ENCODE measurements at places on chromosomes 13 and 19.

DNA sequence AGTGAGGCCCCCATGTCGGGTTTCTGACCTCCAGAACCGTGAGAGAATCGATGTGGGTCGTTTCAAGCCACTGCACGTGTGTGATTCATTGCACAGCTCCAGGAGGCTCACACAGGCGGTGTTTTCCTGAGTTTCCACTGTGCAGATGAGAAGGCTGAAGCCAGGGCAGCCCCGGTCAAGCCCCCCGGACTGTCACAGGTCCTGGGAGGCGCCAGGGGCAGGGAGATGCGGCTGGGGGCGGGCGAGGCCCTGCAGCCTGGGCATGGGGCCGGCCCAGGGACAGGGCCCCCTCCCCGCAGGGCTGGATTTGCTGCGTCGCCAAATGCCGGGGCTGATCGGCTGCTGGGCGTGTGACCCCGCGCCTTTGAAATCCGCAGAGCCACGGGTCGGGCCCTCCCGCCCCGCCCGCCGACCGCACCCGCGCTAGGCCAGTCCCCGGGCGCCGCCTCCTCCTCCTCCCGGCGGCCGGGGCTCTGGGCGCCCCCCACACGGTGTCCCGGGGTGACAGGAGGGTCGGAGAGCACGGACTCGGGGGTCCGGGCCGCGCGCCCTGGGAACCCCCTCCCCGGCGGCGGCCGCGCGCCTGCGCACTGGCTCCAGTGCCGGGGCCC is 9.9 kb upstream of the MKNK2 start:
- DNase-seq, result no peak

DNA sequence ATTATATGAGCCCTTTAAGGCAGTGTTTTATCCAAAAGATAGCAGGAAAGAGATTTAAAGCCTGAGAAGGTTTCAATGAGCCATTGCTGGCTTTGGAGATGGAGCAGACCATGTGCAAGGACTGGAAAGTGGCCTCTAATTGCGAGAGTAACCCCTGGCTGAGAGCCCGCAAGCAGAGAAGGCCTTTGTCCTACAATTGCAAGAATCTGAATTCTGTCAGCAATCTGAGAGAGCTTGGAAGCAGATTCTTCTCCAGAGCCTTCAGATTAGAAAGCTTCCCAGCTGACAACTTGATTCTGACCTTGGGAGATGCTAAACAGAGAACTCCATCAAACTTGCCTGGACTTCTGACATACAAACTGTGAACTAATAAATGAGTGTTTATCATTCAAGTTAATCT is 528.7 kb upstream of the KLF12 start:
- DNase-seq, result peak; percentile 29

- no peak for DNase-seq
Observed at GRCh38 chr13:104773775-104774174, 1707.6 kb upstream of the SLC10A2 start.

DNA sequence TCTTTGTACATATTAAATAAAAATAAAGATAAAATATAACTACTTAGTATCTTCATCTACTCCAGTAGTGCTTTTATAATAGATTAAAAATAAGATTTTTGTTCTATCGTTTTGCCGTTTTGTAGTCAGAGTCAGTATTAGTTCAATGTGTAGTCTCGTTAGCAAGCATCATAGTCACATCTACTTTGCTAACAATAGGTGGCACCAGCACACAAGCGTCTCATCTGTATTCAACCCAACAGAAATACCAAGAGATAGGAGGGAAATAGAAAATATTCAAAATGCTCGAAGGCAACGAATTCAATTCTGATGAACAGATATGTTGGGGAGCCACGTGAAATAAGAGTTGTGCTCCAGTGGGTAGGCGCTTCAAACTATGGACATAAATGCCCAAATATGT is 21.4 kb upstream of the MICU2 start:
- DNase-seq, result no peak

- peak; percentile 76 for DNase-seq
Observed at GRCh38 chr19:47428177-47428894, 9.0 kb upstream of the MEIS3 start.

DNA sequence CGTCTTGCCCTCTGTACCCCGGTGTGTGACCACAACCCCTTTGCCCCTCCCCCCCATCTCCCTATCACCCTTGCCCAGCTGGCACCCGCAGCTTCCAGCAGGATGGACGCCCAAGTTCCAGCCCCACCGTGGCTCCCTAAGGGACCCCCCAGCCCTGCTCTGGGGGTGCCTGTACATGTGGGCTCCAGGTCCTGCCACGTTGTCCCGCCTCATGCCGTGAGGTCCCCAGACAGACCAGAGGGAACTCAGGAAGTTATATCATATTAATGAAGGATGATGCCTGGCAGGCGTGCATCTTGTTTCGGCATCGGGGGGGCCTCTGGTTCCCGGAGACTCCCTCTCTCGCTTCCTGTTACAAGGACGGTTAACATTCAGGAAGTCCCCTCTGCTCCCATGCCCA is 1.6 kb upstream of the PTGIR start:
- no peak for DNase-seq

GRCh38 chr19:54507824-54508223 is 5.2 kb downstream of the LAIR2 start:
- DNase-seq, result no peak

DNA sequence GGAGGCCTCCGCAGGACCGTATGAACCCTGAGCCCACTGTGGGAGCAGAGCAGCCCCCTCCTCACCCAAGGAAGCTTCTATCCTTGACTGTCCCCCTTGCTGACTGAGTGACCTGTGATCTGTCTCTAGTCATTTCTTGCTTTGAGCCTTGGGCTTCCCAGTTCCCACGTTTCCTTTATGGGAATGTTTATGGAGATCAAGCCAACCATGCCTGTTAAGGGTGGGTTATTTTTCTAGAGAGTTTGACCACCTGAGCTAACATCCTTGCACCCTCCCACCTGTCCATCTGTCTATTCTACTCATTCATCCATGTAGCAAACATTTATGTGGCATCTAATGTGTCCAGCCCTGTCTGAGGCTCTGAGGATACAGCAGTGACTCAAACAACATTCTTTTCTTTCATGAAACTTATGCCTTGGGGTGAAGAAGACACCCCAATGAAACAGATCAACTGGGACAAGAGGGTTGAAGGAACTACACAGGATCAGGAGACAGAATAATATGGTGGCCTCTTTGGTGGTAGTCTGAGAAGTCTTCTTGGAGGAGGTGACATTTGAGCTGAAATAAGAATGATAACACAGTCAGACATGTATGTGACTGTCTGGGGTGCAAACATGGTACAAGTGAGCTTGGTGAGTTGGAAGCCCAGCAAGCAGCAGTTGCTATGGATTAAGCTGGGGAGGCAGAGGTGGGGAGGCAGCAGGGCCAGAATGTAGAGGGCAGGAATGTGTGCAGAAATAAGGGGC is 30.5 kb downstream of the CERS4 start:
- no peak for DNase-seq

DNA sequence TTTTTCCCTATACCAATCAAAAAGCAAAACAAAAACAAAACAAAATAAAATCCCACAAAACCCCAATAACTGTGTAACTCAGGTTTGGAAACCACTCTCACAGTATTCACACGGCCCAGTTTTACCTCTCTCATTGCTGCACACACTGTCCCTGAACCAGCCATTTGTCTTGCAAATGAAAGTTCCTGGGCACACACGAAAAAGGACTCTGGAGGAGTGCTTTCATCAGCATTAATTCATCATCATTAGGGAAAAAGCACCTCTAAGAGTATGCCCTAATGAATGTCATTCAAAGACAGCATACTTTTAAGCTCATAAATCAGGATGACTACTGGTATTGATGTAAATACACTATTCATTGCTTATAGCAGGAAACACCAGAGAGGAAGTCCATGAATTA is 306.3 kb downstream of the DNAJC15 start:
- DNase-seq, result no peak

DNA sequence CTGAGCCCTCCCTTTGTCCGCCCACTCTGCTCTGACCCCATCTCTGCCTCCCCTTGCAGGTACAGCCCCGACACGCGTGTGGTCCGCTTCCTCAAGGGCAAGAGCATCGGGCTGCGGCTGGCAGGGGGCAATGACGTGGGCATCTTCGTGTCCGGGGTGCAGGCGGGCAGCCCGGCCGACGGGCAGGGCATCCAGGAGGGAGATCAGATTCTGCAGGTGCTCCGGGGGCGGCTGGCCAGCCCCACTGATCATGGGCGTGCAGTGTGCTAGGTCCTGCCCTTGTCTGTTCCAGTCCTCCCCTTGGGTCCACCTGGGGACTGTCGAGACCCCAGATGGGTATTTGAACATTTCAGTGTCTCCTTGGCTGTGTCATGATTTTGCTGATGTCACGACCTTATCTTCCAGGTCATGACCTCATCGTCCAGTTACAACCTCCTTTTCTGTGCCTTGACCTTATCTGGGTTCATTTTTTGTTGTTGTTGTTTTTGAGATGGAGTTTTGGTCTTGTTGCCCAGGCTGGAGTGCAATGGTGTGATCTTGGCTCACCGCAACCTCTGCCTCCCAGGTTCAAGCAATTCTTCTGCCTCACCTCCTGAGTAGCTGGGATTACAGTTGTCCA is 25.3 kb downstream of the APBA3 start:
- no peak for DNase-seq

DNA sequence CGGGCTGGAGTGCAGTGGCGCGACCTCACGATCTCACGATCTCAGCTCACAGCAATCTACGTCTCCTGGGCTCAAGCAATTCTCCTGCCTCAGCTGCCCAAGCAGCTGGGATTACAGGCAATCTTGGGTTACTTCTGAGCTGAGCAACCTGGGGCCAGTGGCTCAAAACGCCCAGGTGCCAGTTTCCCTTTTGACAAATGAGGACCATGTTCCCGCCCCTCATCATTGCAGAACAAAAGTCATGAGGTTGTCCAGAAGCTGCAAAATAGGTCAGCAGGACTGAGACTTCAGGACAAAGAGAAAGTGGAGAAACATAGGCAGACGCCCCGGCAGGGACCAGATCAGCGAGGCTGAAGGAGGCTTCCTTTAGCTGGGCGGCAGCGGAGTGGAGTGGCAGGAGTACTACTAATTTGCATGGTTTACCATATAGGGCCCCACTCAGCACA is 3.3 kb upstream of the ADGRE5 start:
- DNase-seq, result no peak

GRCh38 chr19:850221-850978 is 1.7 kb upstream of the ELANE start:
- peak; percentile 96 for DNase-seq

DNA sequence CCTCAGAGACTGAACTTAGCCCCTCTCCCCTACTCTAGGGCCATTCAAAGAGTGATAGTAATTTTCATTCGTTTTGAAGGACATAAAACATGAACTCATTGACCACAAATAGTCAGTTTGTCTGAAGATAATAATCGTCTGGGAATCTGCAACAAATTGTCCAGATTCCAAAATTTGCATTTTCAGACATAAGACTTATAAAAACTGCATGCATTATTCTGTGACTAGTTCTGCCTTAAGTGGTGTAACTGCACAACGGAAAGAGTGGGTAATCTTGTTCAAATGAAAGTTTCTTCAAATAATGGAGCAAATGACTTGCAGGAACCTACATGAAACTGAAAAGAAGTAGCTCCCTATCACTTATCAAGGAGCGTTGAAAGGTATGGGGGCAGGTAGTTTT is 8.4 kb downstream of the CSNK1A1L start:
- DNase-seq, result no peak

DNA sequence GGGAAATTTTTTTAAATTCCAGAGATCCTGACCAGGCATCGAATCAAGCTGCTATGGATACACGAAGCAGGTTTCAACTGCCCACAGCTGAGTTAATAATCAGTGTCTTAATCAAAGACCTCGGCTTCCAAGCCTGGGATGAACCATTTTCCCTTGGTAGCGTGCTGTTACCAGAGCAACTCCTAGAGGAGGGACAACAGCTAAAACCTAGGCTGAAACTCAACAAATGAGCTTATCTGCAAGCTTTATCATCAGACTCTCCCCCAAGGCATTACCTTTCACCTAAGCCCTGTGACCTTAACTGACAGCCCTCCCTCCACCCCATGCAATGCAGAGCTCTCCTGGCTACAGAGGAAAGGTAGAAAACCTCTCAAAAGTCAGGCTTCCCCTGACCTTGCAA is 39.7 kb downstream of the RCBTB1 start:
- DNase-seq, result no peak

DNA sequence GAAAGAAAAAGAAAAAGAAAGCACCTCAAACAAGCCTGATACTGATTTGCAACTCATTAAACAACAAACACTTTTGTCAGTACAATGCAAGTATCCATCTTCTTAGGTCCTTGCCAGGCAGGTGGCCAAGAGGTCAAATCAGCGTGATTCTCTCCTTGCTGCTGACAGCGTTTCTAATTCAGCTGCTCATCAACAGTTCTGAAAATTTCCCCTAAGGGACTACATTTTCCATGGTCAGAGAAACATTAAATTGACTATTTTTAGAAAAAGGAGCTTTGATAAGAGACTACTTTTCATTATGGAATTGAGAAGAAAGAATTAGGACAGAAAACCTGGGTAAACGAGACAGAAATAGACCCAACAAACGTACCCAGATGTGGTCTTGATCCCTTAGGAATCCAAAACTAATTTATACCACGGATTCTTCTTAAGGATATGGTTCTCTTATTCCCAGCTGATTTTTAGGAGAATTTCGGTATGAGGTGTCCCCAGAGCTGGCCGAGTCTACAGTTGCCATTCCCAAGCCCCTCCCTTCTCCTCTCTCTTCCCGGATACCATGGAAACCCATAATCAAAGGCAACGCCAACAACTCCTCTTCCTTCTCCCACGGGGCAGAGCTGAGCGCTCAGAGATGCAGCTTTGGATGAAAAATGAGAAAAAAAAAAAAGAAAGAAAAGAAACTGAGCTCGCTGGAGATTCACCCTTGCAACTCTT is 29.5 kb upstream of the CEBPG start:
- DNase-seq, result no peak

DNA sequence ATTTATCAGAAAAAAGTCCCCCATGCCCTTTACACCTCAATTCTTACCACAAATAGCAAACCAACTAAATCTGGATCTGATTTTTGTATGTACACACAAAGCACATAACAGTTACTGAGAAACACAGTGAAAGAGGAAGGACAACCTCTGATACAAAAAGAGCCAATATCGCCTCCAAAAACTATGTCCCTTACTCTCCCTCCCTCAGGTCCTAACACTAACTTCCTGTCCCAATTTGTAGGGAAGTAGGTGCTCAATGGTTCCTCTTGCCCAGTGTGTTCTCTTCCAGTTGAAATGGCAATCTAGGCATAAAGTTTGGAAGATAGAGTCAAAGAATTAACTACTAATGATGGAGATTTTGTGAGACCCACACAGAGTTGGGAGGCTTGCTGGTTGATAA is 15.8 kb upstream of the FPR3 start:
- DNase-seq, result no peak

GRCh38 chr13:29702912-29703351 is 107.4 kb upstream of the SLC7A1 start:
- DNase-seq, result no peak

GRCh38 chr19:23762884-23763711 is 4.4 kb upstream of the ZNF681 start:
- peak; percentile 79 for DNase-seq

- no peak for DNase-seq
Observed at GRCh38 chr19:1365319-1366269, 18.1 kb upstream of the NDUFS7 start.

DNA sequence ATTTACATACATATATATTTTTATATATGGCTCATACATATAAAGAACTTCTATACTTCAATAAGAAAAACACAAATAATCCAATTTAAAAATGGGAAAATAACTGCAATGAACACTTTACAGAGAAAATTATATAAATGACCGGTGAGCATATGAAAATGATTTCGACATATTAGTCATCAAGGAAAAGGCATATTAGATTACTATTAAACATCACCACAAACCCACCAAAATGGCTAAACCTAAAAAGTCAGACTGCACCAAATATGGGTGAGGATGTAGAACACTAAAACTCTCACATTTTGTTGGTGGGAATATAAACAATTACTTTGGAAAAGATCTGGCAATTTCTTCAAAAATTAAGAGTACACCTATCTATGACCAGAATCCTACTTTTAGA is 316.2 kb downstream of the ENOX1 start:
- no peak for DNase-seq
